ENCODE measurements at places on chromosomes 12 and 14.

GRCh38 chr12:10243818-10244520, 31.3 kb downstream of the GABARAPL1 start:
- DNase-seq: no peak

DNA sequence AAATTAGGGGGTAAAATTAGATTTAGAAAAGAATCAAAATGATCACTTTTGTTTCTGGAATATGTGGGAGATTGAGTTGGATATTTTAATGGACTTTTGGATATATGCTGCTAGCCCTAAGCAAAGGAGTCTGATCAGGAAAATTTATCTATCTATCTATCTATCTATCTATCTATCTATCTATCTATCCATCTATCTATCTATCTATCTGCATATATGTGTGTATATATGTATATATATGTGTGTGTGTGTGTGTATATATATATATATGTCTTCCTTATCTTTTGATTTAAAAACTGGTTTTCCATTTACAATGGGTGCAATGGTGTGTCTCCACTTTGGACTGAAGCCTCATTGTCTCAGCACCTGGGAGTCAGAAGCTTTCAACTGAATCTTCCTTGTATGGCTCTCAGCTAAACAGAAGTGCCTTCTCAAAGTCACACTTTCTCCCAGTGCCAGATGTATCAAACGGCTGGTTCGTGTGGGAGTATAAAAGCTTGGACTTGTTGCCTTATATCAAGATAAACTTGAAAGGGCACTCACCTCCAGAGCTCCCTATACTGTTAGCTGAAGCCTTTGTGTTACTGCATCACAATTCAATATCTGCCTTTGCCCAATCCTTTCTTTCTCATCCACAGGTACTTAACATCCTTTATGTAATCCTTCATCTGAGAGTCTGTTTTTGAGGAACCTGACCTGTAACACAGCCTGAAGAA, 31.6 kb upstream of the CD69 start:
- no peak for DNase-seq

DNA sequence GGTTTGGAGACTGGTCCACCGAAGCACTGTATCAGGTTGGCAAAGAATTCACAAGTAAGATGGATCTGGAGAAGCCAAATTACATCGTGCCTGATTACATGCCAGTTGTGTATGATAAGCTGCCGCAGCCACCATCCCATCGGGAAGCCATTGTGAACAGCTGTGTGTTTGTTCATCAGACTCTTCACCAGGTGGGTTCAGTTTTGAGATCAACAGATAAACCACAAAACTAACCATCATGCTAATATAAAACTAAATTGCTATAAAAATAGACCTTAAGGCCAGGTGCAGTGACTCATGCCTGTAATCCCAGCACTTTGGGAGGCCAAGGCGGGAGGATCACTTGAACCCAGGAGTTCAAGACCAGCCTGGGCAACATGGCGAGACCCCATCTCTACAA, 58.9 kb downstream of the HSP90AA1 start:
- no peak for DNase-seq

GRCh38 chr14:34254031-34254430, 208.0 kb downstream of the SPTSSA start:
- no peak for DNase-seq

- no peak for DNase-seq
These were observed 17.8 kb downstream of the PAPOLA start for GRCh38 chr14:96519970-96520369.

- DNase-seq: no peak
These were observed 55.3 kb downstream of the GALNT16 start for GRCh38 chr14:69315301-69315700.

DNA sequence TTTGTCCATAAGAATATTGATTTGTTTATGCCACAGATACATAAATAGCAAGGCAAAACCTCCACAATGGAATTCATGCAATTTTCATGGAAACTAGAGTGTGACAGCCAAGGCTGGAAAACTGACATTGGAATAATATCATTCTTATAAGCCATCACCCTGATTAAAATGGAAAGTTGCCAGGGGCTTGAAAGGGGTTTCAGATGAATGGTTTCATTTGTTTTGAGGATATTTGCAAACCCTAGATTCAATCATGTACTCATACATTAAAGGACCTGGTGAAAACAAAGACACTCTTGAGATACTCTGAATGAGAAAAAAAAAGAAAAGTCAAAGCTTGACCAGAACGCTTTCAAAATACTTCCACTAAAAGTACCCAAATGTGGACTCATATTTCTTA, 205.7 kb downstream of the DIO2 start:
- DNase-seq: no peak

GRCh38 chr12:123478762-123479161, 20.8 kb downstream of the SNRNP35 start:
- no peak for DNase-seq

- DNase-seq: no peak
These were observed 6.1 kb downstream of the KMT2D start for GRCh38 chr12:49054524-49054923.

GRCh38 chr14:106269451-106270204, 743.2 kb downstream of the TMEM121 start:
- DNase-seq: no peak

DNA sequence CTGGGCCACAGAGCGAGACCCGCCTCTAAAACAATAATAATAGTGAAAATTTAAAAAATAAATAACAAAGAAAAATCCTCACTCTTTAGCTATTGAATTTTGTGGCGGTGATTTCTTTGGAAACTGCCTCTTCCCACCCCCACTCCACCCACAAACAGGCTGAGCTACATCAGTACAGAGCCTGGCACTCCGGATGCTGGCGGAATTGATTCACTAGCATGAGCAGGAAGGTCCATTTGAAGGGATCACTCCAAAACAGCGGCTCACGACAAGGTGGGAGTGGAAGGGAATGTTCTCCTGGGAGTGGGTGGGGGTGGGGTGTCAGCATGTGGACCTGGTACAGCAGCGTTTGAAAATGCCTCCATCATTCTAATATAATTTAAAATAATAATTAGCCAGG, 26.1 kb downstream of the CCDC177 start:
- DNase-seq: no peak

DNA sequence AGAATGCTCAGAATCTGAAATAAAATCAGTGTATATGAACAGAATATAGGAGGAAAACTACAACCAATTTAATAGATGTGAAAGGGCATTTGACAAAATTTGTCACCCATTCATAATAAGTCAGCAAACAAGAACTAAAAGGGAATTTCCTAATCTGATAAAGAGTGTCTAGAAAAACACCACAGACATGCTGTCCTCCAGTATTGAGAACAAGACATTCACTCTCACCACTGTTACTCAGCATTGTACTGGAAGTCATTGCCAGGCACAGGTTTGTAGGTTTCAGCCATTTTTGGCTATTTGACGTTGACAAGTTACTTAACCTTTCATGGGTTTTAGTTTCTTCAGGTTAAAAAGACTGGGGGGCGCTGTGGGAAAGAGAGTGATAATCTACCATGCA, 13.2 kb downstream of the EIF2S1 start:
- no peak for DNase-seq

GRCh38 chr12:857611-858010, 91.9 kb downstream of the RAD52 start:
- no peak for DNase-seq

DNA sequence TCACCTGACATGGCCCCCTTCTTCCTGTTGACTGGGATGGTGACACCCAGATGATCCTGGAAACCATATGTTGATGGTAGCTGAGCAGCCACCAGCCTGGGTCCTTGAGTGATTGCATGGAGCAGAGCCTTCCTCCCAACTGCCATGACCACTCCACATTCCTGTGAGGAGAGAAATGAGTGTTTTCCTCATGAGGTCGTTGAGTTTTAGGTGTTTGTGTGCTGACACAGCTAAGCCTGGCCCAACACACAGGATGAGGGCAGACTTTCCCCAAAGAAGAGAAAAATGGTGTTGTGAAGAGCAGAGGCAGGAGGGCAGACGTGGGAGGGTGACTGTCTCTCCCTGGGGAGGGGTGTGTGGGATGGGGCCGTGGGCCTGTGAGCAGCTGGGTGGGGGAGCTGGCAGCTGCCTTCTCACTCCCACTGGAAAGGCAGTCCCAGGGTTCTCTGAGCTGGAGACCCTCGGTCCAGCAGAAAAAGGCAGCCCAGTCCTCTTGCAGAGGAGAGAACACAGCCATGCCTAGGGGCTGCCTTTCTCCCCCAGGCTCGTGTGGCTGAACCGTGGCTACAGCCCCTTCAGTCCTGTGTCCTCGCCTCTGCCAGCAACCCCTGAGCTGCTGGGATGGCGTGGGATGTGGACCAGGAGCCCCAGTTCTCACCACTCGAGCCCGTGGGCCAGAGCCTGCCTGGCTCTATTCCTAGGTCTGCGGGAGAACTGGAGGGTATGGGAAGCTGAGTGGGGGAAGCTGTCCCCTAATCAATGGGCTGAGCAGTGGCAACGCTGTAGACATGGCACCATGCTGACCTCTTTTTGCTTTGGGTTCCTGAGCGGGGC, 257.0 kb downstream of the ADGRD1 start:
- no peak for DNase-seq

Measured in D721Med (cell line).